ENCODE measurements at places on chromosomes 2 and 18. TPM values are rescaled to one million over a fixed set of nuclear protein-coding genes. Genes with fewer than 3 reads are reported as not detected.

The RPRM gene
- total RNA-seq = not detected

The PARD3B gene
- 16.3 TPM for total RNA-seq

The ANXA4 gene
- 27.3 TPM for total RNA-seq

The RNMT gene
- total RNA-seq = 27.8 TPM

The SP9 gene
- total RNA-seq = not detected

- no peak for DNase-seq
Observed at GRCh38 chr2:216583147-216583546, 50.1 kb upstream of the IGFBP2 start.

- DNase-seq = peak; percentile 77
Observed at GRCh38 chr2:11248-11941, 34.9 kb downstream of the FAM110C start.

DNA sequence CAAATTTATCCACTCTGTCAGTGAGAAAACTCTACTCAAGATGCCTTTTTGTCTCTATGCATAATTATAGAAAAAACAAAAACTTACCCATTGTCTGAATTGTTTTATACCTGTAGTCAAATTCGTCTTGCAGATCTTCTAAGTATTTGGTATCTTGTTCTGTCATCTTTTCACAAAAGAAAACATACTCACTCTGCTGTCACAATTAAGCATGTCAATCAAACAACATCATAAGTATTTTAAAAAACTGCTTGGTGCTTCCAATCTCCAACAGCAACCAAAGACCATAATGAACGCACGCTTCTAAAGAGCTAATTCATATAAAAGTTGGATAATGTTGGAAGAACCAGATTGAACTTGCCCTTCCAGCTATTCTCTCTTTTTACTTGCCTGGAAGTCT, 55.6 kb upstream of the STAT1 start:
- no peak for DNase-seq

DNA sequence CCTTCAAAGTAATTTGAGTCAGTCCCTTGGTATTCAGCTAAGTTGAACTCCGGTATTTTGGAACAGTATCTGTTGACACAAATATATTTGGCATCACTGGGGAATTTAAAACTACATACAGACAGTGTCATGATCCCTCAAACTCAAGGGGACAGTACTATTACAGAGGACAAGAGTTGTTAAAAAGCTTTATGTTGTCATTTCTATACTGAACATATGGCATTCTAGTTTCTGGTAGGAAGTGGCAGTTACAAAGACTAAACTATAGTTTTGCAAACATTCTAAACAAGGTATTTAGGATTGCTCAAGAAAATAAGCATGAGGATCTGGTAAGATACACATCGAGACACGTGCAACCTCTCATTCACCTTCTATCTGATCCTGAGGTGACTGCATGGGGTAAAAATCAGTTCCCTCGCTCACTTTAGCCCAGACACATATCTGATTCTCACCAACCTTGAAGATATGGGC, 16.6 kb upstream of the CCNYL1 start:
- DNase-seq = no peak

DNA sequence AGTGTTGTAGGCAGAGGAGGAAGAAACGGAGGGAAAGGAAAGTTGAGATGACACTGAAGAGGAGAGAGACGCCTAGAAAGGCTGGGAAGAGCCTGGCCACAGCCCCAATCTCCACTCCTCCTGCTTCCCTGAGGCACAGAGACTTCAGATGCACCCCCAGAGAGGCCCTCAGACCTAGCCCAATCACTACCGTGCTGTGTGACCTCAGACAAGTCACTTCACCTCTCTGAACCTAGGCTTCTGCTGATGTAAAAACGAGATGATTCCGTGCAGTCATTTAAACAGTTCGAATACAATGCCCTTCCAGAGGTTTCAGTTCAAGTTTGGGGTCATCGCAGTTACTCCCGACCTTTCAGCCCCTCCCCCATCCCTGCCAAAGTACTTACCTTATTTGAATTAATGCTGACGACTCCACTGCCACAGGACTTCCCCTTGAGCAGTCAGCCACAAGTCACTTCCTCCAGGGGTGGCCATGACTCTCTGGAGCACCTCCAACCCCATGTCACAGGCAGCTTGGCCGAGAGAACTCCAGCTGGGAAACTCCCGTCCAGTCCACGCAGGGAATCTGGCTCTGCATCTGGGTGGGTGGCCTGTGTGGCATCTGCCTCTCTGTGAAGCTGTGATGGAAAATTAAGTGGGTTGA, 105.2 kb upstream of the ID2 start:
- peak; percentile 71 for DNase-seq

- no peak for DNase-seq
Observed at GRCh38 chr18:72375618-72376017, 168.5 kb downstream of the CBLN2 start.

DNA sequence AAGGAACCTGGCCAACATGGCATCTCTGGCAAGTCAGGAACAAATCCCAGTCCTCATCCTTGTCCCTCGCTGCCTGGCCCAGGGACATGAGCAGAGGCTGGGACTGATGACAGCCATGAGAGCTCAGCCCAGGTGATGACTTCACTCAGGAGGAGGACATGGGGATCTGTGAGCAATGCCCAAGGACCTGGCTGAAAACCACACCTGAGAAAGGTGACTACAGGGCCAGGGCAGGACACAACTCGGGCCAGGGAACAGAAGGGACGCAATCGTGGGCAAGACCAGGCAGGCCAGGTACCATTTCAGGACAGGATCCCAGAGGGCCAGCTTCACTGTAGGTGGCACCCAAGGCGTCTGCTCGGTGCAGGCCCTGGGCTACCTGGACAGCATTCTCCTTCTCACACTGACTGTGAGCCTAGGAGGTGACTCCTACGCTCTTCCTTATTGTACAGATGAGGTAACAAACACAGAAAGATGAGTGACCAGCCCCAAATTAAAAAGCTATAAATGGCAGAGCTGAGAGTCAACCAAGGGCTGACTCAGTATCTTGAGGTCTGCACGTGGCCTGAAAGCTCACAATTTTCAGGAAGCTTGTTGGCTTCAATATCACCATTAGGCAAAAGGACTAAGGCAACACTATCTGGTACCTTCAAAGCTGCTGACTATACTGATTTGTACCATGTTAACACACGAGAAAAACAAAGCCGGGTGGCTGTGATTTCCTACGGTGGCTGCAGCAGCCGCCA, 141.1 kb downstream of the EIPR1 start:
- DNase-seq = no peak

DNA sequence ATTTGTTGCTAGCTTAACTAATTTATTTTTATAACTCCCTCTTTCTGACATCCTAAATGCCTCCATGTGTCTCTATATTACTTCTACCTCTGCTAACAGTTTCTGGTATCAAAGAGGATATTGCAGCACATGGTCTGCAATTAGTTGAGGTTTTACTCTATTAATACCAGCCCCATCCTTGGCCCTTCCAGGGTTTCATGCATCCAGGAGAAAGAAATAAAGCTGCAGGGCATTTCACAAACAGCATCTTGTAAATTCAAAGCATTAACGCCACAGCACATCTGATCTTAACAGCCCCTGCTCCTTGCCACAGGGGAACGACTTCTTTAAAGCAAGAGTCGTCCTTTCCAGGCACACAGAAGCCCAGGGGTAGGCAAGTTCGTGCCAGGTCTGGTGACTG, 258.9 kb downstream of the ICOS start:
- no peak for DNase-seq

- DNase-seq = no peak
Observed at GRCh38 chr2:215332872-215333595, 21.2 kb downstream of the ATIC start.

- DNase-seq = no peak
Observed at GRCh38 chr18:31596081-31596872, 4.6 kb downstream of the TTR start.

GRCh38 chr2:109331896-109332848, 203.2 kb downstream of the SH3RF3 start:
- DNase-seq = peak; percentile 84

- no peak for DNase-seq
Observed at GRCh38 chr2:150681120-150681804, 193.8 kb upstream of the RND3 start.

DNA sequence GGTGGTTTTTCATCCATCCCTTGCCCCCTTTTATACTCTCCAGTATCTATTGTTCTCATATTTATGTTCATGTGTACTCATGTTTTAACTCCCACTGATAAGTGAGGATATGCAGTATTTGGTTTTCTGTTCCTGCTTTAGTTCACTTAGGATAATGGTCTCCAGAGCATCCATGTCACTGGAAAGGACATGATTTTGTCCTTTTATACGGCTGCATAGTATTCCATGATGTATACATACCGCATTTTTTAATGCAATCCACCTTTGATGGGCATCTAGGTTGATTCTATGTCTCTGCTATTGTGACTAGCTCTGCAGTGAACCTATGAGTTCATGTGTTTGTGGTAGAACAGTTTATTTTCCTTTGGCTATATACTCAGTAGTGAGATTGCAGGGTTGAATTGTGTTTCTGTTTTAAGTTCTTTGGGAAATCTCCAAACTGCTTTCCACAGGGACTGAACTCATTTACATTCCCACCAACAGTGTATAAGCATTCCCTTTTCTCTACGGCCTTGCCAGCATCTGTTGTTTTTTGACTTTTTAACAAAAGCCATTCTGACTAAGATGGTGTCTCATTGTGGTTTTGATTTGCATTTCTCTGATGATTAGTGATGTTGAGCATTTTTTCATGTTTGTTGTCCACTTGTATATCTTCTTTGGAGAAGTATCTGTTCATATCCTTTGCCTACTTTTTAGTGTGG, 420.2 kb downstream of the THSD7B start:
- DNase-seq = no peak

DNA sequence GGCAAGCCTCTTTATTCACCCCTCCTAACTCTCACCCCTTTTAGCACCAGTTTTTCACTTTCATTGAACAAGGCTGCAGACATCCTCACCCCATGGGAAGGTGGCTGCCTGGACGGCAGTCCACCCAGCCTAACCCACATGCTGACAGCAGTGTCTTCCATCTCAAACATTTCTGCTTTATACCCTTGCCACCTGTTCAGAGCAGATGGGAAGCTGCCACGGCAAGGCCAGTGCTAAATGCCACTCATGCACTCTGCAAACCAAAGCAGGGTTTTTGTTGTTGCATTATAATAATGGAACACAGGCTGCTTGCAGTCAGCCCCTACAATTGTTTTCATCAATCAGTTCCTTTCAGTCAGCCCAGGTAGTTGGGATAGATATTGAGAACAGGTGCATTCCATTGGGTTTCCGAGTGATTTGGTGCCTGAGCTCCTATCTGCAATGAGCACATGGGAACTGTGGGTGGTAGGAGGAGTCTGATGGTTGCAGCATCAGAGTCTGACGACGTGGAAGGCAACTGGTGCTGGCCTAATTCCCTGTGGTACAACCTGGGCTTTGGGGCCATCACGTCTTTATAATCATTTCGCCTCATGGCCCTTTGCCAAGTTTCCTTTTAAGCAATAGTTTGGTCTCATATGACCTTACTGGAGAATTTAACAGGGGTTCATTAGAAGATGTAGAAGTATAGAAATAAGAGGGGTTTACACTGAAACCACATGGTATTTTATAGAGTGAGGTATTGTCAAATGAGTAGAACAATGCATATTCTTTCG, 252.5 kb upstream of the SP5 start:
- DNase-seq = no peak

Data from right cardiac atrium (tissue), 5 donors.